NCI-H345 (cell line): ENCODE measurements at places on chromosomes 2 and 18.

- DNase-seq = no peak
Measured at GRCh38 chr2:196963961-196964360, 37.5 kb upstream of the PGAP1 start.

DNA sequence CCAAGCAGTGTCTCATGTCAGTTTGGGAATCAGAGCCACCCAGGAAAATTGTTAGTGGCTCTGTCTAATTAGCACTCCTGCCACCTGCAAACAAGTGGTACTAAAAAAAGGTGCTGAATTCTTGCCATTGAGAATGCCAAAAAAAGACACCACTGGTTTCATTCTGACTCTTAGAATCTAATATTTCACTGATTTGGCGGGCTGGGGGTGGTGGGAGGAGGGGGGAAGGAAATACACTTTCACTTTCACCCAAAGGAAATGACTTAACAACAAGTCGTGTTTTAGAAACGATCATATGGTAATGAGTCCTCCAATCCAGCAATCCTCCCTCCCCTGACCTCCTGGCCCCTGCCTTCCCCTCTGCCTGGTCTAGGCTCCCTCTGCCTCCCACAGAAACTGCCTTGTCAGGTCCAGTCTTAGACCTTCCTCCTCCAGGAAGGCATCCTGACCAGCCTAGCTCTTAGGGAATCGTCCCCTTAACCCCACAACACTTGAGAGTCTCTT is 4.4 kb upstream of the KLHL29 start:
- DNase-seq = no peak

DNA sequence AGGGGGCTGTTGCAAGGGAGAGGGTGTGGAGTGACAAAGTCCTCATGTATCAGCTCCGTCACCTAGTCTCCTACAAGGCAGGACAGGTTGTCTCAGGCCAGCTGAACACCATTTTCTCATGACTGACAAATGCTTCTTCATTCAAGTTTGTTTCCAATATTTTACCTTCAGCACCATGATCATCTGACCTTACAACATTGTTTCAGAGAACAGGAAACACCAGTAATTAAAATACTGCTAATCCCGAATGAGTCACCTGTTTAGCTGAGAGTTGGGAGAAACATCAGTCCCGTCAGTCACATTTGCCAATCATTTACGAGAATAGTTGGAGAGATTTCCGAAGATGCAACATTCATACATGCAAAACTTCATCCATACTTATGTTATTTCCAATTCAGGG is 25.7 kb upstream of the SP5 start:
- DNase-seq = no peak

DNA sequence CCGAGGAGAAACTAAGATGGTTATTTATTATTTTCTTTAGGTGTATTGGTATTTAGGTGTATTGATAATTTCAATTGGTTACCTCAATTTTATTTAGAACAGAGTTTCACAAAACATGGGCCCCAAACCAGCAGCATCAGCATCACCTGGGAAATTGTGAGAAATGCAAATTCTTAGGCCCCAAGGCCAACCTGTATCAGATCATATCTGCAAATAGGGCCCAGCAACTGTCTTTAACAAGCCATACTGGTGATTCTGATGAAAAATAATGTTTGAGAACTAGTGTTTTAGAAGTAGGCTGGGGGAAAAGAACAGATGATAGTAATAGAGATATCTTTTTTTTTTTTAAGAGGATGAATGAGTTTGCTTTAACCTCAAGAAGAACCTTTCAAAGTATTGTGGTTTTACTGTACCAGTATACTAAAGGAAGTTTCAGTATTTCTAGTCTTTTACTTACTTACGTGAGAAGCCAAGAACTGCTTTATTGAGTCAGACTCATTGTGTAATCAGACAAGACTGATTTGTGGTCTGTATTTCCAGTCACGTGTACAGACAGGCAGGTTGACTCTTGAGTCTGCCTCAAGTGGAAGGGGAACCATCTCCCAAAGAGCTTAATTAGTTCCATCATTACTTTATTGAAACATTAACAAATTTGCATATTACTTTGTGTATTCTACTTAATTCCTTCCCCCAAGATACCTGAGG is 60.4 kb upstream of the GAREM1 start:
- peak; percentile 39 for DNase-seq

DNA sequence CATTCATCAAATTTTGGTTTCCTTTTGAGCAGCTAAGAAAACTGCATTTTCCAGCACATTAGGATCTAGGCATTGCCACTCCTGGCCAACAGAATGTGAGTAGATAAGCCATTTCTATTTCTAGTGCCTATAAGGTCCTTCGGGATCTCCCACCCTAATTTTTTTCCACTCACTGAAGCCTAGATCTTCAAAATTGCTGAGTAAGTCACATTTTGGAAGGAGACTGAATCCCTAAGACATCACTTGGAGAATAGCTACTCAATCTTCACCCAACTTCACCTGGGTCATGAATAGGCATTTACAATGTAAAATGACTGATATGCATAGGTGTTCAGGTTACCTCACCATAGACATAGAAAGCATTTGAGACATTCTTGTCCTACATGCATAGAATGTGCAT is 548.1 kb upstream of the GYPC start:
- no peak for DNase-seq

GRCh38 chr2:28358668-28359201 is 33.9 kb upstream of the FOSL2 start:
- DNase-seq = no peak

DNA sequence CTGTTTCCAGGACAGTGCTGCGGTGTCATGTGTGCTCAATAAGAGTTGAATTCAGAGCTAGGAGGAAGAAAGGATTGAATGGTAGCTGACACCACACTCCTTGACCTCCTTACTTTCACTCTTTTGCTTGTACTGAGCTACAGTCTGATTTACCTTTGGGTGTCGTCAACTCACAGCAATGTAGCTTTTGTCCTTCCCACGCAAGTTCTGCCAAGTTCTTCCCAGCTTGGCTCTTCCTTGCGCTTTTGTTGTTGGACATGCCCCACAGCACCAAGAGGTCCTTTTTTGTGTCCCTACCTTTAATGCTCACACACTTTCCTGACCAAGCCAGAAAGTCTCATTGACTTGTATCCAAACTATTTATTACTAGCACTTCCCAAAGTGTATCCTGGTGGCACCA is 38.3 kb upstream of the ITGB6 start:
- no peak for DNase-seq

DNA sequence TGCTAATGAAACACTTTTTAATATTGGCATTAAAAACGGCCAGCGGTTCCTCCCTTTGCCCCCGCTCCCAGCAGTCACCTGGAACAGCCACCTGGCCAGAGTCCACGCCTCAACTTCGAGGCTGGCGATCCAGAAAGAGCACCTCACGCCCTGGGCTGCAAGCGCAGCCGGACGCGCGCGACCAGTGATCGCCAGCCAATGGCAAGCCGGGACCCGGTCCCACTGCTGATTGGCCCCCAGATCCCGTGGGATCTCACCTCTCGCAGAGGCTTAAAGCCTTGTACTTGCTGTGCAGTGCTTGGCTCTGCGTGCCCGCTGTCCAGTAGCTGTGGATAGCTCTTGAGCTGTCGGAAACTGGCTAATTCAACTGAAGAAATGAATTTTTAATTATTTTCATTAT is 4.1 kb upstream of the RBM45 start:
- no peak for DNase-seq

DNA sequence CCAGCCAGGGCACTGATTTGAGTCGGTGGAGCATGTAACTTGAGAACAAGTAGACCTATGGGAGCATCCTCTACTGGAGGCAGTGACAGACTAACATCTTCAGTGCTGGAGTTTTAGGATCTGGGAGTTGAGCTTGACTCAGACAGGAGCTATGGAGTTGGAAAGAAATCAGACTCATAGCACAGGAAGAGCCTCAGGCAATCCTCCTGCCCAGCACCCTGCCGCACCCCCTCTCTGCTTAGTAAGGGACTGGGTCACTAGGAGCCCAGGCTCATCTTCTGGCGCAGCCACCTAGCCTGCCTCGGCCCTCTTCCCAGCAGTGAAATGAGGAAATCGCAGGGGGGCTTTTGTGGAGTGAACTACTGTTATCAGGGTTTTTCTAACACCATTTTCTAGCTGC is 3.6 kb downstream of the ARID5A start:
- no peak for DNase-seq

DNA sequence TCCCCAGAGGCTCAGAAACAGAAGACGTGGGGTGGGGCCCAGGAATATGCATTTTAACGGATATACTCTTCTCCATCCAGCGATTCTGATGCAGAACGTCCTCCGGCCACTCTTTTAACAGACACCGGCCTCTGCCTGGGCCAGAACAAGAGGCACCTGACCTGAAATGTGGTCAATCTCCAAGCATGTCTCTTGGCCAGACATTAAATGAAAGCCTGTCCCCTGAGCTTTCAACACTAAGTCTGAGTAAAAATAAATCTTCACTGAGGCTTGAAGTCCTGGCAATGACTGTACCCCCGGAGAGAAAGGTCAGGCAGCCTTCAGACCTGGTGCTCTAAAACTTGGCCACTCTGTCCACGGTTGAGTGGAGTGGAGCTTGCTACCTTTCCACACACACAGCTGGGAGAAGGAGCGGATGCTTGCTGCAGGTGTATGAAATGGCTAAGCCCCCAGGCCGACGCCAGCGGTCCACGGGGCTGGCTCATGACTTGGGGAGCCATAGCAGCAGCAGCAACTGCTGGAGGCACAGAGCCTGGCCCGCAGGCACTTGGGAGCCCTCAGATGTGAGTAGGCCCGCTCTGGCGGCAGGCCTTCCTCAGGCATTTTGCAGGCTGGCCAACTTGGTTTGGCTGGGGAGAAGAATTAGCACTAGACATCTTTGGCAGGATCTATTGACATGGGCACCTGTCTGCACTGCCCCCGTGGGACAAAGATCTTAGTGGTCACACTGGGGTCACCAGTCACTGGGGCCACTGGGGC is 79.7 kb downstream of the TMEM17 start:
- DNase-seq = no peak

- no peak for DNase-seq
Measured at GRCh38 chr2:96537734-96538486, 1.4 kb downstream of the ARID5A start.

DNA sequence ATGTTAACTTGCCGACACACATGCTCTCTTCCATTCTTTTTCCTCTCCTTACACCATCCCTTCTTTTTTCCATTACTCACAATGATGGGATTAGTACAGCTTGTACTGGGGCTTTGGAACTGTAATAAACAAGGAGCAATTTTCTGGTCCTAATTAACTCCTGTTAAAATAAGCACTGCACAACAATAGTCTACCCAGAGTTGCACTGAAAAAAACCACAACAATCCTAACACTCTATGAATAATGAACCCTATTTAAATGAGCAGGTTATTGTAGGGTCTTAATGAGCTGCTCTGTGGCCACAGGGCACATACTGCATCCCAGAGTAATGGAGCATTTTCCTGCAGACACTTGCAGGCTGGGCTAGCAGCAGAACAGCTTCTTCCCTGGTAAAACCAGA is 380.3 kb downstream of the NRXN1 start:
- no peak for DNase-seq

GRCh38 chr2:42095923-42096408 is 48.1 kb downstream of the PKDCC start:
- DNase-seq = peak; percentile 68
